Activated CD8-positive, alpha-beta T cell treated with anti-CD3 and anti-CD28 coated beads for 36 hours (primary cell): ENCODE measurements at places on chromosomes 3 and 15.
A peak's percentile ranks its signal among the peaks of the same experiment; 100 is the strongest.

DNA sequence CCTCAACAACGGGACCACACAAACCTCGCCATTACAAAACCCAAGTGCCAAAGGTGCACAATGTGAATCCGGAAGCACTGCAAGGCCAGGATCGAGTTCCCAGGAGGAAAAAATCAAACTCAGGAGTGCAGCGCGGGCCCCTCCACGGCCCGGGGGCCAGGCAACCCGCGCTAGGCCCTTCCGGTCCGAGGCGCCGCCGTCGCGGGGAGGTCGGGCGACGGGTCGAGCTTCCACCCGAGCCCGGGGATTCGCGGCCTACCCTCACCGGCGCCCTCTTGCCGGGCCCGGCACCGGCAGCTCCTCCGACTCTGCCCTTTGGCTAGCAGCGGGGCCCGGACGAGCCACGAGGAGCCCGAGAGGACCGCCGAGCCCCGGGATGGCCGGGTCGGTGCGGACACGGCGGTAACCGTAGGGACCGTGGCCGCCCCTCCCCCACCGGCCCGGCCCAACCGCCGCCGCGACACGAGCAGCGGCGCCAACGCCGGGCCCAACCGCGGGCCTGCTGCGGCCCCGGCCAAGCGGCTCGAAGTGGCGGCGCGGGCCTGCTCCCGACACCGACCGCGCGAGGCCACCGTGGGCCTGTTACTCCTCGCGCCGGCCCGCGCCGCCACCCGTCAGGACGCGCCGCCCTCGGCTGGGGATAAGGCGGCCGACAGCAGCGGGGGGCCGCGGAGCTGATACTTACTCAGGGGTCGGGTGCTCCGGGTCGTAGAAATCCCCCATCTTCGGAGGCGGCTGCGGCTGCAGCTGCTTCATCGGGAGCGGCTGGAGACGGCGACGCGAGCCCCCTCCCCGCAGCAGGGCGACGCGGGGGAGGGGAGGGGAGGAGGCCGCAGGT, 525 bp downstream of the SETD2 start:
- DNase-seq: peak; percentile 65

DNA sequence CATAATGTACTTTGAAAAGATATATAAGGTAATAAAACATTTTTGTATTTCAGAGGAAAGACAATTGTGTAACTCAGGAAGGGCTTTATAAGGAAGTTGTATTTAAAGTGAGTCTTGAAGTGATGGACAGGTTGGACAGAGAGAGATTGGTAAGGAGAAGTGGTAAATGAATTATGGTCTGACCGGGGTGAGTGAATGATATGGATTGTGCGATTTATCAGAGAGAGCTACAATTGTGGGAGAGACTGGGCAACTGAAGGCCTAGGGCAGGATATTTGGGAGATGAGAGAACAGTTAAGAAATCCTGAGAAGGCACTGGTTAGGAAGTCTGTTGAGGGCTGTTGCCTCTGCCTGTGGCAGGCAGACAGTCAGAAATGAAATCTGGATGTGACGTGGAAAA, 14.8 kb downstream of the IL1RAP start:
- DNase-seq: no peak

- no peak for DNase-seq
Measured at GRCh38 chr15:39511916-39512260, 69.0 kb upstream of the THBS1 start.

GRCh38 chr3:133769536-133769935, 23.3 kb downstream of the TF start:
- DNase-seq: no peak

DNA sequence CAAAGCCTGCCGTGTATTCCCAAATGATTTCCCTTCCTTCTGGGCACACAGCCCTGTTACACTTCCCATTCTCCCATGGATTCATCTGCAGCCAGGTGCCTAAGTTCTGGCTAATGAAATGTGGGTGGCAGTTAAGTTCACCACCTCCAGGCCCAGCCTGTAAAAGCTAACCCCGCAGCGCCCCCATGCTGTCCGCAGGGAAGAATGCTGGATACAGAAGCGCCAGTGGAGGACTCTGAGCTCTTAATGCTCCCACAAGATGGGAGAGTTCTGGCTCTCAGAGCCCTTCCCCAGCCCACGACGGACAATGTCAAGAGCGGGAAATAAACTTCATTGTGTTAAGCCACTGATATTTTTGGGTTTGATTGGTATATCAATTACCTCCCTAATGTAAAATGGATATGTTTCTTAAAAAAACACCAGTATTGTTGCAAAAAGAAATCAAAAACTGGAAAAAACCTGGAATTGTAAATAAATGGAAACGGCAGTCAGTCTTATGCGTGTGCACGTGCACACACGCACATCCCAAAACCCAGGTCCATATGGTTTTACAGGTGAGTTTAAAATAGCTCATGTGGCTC, 37.7 kb upstream of the FGD5 start:
- peak; percentile 66 for DNase-seq

- peak; percentile 34 for DNase-seq
Measured at GRCh38 chr3:171267104-171267503, 193.1 kb downstream of the TNIK start.

- no peak for DNase-seq
Measured at GRCh38 chr3:70606018-70606417, 293.6 kb upstream of the MDFIC2 start.

DNA sequence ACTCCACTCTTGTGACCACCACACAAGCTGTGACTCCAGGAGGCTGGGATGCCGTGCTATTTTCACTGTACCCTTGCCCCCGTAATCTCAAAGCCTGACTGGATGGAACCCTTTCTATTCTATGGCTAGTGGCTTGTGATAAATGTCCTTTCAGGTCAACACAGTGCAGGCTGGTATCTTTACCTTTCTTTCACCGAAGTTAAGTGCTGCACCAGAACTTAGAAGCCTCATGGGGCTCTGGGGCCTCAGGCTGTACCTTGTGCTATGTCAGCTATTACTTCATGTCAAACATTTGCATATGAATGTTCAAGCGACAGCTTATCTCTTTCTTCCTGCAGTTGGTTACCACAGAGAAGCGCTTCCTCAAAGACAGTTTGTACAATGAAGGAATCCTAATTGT, 66.8 kb downstream of the RPL39L start:
- DNase-seq: no peak

DNA sequence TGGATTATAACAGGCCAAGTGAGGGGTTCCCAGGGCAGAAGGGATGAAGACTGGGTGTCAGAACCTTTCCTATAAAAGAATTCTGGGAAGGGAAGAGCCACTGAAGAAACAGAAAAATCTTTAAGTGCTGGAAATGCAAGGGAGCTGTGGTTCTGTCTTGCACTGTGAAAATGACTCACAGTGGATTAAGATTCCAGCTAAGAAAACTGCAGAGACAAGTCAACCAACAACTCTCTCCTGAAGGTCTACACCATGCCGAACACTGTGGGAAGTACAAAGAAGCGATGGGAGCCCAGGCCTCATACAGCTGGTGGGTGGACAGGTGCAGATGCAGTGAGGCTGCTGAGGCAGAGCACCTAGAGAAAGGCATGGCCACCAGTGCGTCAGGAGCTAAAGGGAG, 27.7 kb downstream of the ZDHHC3 start:
- DNase-seq: no peak

GRCh38 chr3:152835601-152836102, 721 bp downstream of the P2RY1 start:
- DNase-seq: peak; percentile 4

- DNase-seq: no peak
Measured at GRCh38 chr3:134795746-134796280, 753 bp downstream of the EPHB1 start.

GRCh38 chr3:187713504-187713903, 11.1 kb upstream of the RTP2 start:
- peak; percentile 26 for DNase-seq

GRCh38 chr3:31064021-31064420, 169.6 kb upstream of the GADL1 start:
- no peak for DNase-seq
